Stimulated activated CD4-positive, alpha-beta T cell treated with anti-CD3 and anti-CD28 coated beads, Interleukin-2, amount 100 ng/mL, for 48 hours (primary cell): ENCODE measurements at places on chromosomes 13 and 19.

DNA sequence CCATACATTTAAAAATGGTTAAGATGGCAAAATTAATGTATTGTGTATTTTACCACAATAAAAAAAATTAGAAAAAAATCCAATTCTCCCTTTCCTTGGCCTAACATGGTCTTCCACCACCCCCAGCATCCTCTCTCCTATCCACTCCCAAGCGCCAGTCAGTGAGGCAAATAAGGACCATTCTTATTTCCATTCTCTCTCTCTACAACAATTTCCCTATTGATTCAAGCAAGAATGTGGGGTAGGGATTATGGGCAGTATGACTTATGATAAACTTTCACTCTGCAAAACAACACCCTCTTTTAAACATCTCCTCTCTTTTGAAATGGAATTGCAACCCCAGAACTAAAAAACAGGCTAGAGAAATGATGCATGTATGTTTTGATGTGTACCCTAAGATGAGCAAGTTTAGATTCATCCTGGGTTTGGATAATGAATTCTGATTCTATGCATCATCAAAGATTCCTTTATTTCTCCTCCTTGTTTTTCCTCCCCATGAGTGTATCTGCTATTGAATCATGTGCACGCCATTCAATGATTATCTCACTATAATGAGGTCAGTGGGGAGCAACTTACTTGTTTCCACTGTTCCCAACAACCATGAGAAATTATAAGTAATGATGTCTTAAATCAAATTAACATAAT is 3.5 kb downstream of the STARD13 start:
- no peak for DNase-seq

DNA sequence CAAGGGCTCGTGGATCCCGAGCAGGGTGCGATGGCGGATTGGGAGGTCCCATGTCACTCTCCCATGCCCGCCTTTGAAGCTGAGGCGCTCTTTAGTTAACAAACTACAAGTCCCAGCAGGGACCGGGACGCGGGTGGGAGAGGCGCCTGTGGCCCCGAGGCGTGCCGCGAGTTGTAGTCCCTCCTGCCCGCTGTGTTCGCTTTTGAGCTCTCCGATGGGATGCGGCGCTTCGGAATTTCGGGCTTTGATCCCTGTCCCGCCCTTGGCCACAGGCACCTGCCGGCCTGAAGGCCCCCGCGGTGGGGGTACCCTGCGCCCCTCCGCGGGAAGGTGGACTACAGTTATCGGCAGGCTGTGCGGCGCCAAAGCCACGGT is 11.0 kb downstream of the CYTH2 start:
- no peak for DNase-seq

DNA sequence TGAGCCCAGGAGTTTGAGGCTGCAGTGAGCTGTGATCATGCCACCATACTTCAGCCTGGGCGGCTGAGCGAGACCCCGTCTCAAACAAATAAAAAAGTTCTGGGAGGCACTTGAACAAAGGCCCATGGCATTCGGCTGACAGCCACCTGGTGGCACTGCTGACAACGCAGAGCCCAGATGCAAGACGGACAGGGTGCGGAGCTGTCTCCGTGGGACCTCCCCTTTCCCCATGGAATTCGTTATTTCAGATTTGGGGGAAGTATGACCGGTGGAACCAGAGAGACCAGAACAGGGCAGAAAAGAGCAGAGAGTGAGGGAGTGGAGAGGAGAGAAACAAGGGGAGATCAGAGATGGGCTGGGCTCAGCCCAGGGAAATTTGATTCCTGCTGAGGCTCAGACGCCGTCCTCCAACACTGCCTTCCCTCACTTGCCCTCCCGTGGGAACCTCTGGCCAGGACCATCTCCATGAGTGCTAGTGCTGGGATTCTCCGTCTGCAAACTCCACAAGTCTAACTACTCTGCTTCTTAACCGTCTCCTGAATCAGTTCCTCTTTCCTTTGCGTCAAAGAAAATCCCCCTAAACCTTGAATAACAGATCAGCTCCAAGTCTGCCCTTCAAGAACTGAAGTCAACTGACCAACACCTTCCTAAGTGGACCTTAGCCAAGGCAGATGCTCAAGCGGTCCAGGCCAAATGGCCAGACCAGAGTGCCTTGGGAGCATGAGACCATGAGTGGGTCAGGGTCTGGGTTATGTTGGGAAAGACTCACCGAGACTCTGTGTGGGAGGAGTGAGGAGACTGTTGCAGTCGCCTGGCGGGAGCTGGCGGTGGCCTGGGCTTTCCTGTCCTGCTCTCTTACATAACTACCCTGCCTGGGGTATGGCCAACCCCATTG is 11.9 kb upstream of the ATF5 start:
- no peak for DNase-seq

- no peak for DNase-seq
These were observed 5.9 kb downstream of the GAMT start for GRCh38 chr19:1395194-1396018.

GRCh38 chr13:109974354-109974753 is 188.0 kb upstream of the IRS2 start:
- DNase-seq: no peak

DNA sequence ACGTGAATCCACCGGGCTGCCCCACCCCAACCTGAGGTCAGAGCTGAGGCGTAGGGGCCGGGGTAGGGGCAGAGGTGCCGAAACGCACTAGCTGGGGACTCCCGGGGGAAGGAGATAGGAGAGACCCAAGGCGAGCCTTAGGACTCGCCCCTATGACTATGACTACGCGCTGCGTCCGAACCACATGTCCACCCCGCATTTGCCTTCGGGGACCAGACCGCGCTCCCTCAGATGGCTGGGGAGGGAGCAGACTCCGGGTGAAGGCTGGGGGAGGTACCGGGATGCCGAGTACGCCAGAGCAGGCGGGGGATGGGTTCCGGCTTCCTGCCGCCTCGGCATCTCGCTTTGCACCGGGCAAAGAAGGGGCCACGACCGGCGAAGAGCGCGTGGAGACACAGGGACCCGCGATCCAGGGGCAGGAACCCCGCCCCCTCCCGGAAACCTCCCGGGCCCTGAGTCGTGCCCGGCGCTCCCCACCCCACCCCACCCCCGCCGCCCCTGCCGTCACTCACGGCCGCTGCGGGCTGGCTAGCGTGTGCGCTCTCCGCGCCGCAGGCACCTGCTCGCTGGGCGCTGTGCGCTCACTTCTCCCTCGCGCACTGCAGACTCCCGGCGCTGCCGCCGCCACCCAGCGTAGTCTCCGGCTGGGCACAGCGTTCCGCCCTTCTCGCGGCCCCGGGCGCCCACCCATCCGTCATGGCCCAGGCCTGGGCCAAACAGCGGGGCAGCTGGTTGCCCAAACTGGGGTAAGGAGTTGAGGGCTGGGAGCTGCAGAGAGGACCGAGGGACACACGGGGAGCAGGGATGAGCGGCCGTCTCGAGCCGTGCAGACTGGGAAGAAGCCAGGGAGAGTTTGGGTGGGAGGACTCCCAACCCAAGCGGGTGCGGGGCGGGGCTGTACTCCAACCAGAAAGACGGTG is 622 bp upstream of the VSTM2B start:
- DNase-seq: no peak

GRCh38 chr13:33313504-33313903 is 27.9 kb upstream of the STARD13 start:
- no peak for DNase-seq

DNA sequence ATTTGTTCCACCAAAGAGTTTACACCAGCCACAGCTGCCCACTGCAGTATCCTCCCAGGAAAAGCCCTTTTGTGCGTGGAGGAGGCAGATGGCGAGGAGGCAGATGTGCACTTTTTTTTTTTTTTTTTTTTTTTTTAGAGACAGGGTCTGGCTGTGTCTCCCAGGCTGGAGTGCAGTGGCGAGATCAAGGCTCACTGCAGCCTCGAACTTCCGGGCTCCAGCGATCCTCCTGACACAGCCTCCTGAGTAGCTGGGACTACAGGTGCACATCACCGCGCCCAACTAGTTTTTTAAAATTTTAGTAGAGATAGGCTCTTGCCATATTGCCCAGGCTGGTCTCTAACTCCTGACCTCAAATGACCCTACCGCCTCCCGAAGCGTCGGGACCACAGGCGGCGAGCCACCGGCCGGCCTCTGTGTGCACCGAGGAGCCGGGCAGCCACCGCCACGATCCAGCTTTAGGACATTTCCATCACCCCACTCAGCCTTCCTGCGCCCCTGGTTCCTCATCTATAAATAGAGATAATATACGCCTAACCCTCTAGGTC is 563 bp upstream of the PDCD5 start:
- DNase-seq: no peak

GRCh38 chr13:45733361-45733760 is 31.2 kb downstream of the CBY2 start:
- no peak for DNase-seq

GRCh38 chr13:31674051-31674450 is 65.3 kb upstream of the RXFP2 start:
- DNase-seq: no peak

GRCh38 chr13:21231426-21231940 is 55.0 kb downstream of the MRPL57 start:
- DNase-seq: no peak

- DNase-seq: no peak
These were observed 613.2 kb upstream of the KLF12 start for GRCh38 chr13:74747186-74747955.

GRCh38 chr19:39701291-39701690 is 3.0 kb upstream of the LGALS14 start:
- DNase-seq: no peak

GRCh38 chr19:823565-824121 is 1.9 kb upstream of the PLPPR3 start:
- DNase-seq: no peak

- DNase-seq: no peak
These were observed 451.5 kb upstream of the MIR17HG start for GRCh38 chr13:90896002-90896401.

DNA sequence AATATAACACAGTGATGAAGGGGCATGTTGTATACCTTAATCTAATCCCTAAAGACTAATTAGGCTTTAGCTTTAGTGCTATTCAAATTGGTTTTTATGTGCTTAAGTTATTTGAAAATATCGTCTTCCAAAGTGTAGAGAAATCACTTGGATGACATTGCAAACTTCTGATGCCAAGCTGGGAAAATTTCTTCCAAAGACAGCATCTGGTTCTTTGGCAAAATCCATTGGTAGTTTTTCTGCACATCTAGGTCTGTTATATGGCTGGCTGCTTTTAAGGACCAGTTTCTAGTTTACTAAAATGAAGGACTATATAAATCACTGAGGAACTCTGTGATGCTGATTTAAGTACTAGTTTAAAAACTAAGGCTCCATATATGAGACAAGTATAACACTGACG is 2362.3 kb downstream of the PCDH9 start:
- DNase-seq: no peak

GRCh38 chr19:4342314-4342614 is 1.1 kb upstream of the MPND start:
- DNase-seq: no peak

GRCh38 chr13:109036078-109036780 is 406.8 kb downstream of the MYO16 start:
- DNase-seq: no peak
